Stimulated activated CD8-positive, alpha-beta memory T cell treated with anti-CD3 and anti-CD28 coated beads, Interleukin-7, amount 100 ng/mL, for 1 hour (primary cell): ENCODE measurements at places on chromosomes 2 and 18.

DNA sequence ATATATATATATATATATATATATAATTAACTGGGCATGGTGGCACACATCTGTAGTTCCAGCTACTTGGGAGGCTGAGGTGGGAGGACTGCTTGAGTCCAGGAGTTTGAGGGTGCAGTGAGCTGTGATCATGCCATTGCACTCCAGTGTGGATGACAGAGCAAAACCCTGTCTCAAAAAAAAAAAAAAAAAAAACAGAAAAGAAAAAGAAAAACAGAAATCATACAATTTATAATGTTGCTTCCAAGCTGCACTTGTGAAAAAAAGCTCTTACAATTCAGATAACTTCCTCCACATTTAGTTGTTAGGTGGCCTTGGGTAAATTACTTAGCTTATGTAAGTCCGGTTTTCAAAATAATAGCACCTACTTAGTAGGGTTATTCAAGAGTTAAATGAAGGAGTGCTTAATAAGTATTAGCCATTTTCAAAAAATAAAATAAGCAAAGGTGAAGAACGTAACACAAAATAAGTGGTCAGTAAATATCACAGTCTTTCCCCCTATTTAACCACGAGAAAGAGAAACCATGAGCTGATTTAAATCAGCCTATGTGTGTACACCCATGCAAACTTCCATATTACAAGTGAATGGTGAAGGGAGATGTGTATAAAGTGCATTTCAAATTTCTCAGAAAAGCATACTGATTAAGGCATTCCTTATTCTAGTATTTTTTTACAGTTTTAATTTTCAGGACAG, 2.3 kb downstream of the WIPF1 start:
- DNase-seq = no peak

DNA sequence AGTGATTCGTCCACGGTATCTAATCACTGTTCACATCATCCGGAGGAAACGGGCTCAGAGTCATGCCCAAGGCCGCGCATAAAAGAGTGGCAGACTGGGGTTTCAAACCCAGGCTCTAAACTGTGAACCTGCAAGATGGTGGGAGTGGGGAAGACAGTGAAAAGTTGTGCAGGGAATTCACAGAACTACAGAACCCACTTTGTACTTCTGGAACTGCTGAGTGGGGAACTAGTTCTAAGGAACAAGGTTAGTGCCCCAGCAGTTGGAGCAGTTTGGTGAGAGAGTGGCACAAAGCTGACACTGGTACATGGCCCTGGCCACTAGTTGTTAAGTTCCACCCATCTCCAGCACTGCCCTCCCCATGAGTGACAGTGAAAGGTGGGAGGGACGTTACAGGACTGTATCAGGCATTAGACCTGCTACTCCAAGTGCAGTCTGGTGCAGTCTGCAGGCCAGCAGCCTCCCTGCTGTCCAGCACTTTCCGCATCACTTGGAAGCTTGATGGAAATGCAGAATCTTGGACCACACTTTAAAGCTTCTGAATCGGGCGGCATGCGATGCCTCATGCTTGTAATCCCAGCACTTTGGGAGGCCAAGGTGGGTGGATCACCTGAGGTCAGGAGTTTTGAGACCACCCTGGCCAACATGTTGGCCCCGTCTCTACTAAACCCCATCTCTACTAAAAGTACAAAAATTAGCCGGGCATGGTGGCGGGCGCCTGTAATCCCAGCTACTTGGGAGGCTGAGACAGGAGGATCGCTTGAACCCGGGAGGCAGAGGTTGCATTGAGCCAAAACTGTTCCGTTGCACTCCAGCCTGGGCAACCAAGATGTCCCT, 47.3 kb downstream of the C2orf42 start:
- DNase-seq = peak; percentile 17

DNA sequence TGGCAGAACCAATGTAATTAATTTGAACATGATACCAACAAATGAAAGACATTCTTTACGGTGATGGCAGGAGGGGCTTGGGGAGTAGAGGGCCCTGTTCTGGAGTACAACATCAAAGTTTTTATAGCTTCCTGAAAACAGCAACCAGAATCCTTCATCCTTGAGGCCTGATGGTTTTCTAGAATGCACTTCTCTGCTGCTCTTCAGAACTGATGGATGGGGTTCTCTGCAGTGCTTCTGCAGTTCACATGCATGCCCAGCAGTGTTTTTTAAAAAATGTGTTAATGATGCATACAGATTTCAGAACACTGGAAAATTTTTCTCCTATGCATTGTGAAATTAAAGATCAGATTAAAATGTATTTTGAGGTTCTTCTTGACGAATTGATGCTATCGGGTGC, 2.5 kb downstream of the LTBP1 start:
- DNase-seq = no peak

- DNase-seq = no peak
These were observed 60.9 kb downstream of the ICOS start for GRCh38 chr2:203997481-203997880.

DNA sequence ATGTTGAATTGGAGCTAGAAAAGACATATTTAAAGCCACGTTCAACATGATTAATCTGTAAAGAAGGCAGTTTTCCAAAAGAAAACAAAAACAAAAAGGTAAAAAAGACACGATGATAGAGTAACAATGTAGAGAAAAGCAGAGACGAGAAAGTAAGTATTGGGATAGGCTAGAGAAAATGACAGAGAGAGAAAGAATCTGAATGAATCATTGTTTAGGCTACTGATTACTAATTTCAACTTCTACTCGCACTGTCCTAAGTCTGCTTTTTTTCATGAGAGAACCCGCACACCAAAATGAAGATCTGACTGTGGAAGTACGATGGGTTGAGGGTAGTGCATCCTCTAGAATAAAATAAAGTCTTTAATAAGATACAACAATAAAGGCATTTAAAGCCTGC, 1599.2 kb upstream of the TMEFF2 start:
- no peak for DNase-seq

GRCh38 chr2:237723602-237724001, 75.0 kb upstream of the RBM44 start:
- no peak for DNase-seq
